K562 (cell line): ENCODE measurements at places on chromosomes 3 and 15. TPM values are rescaled to one million over a fixed set of nuclear protein-coding genes. Genes with fewer than 3 reads are reported as not detected.

The PLCB2 gene
- total RNA-seq: 11.2 and 11.6 TPM in 2 replicates

The FAM107A gene
- total RNA-seq: 0.07 TPM in 1 of 2 replicates, not detected in the other

The LEKR1 gene
- total RNA-seq: 0.98 and 1.4 TPM in 2 replicates

The MYRIP gene
- 0.07 TPM in 1 of 2 replicates, not detected in the other for total RNA-seq

The SLC9C1 gene
- not detected in 2 replicates for total RNA-seq

The LRRC31 gene
- total RNA-seq: not detected in 2 replicates

The STX19 gene
- not detected in 2 replicates for total RNA-seq

The HYAL1 gene
- 8.3 and 8.4 TPM in 2 replicates for total RNA-seq

The PRR20G gene
- not detected in 2 replicates for total RNA-seq

The FOXL2NB gene
- 10.2 TPM in 2 replicates for total RNA-seq

The SLCO2A1 gene
- 0.16 TPM in 2 replicates for total RNA-seq

GRCh38 chr3:105837143-105837740 lies 31.6 kb downstream of the CBLB start:
- DNase-seq: no peak

DNA sequence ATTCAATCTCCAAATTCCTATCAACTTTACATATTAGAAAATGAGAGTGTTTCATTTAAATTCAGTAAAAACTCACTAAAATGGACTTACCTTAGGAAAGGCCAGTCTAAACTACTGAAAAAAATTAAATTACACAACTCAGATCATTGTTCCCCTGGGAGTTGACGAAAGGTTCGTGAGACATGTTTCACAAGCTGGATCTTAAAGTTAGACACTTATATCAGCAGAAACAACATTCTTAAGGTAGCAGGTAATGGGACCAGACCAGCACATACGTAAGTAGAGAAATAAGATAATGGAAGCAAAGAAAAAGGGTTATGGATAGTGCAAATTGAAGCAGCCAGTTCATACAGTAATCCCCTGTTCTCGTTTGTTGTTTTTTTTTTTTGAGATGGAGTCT lies 8.9 kb downstream of the RFX7 start:
- DNase-seq: no peak

DNA sequence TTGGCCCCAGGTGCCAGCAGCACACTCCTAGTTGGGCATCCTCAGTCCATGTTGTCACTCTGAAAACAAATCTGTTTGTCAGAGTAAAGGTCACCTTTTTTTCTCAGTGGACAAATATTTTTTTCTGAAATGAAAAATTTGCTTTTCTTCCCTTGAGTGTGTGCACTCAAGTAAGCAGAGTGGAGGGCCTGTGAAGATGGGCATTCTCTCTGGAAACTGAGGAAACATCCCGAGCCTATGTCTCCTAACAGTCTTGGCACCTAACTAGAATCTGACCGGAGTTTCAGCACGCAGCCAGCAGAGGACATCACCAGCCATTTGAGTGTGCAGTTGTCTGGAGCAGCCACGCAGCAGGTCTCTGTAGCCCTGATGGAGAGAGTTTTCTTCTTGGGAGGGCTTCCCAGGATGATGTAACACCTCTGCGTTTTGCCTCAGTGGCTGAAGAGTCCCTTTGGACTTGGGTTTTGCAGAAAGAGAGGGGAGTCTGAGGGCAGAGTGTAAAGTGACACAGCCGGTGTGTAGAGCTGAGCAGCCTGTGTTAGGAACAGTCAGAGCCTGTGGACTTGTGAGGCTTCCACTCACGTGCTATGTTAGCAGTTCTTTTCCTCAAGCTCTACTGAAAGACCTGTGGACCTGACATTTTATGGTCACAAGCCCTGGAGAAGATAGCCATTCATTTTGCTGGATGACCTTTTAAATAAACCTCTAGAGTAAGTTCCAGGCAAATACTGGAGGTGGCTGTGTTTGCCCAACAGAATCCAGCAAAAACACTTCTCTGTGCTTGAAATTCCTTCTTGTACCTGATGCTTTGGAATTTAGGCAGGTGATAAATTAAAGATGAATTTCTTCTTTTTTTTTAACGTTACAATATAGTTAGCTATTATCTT lies 51.6 kb downstream of the ABHD2 start:
- DNase-seq: no peak

DNA sequence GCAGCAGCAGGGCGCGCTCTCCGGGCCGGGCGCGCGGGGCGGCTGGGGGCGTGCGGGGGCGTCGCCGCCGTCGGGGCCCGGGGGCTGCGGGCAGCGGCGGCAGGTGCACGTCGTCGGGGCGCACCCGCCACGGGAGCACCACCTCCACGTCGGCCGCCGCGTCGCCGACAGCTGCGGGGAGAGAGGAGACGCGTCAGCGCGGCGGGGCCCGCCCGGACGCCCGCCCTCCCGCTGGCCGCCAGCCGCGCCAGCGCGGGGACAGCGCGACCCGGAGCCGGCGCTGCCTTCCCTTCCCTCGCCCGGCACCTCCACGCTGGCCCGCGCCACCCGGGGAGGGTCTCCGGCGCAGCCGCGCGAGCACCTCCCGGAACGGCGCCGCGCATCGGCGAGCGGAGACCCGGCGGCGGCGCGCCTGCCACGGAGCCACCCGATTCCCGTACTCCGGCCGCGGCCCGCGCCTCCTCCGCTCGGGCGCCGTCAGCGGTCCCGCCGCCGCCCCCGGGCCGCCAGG lies 481 bp downstream of the ADAMTS17 start:
- DNase-seq: no peak

DNA sequence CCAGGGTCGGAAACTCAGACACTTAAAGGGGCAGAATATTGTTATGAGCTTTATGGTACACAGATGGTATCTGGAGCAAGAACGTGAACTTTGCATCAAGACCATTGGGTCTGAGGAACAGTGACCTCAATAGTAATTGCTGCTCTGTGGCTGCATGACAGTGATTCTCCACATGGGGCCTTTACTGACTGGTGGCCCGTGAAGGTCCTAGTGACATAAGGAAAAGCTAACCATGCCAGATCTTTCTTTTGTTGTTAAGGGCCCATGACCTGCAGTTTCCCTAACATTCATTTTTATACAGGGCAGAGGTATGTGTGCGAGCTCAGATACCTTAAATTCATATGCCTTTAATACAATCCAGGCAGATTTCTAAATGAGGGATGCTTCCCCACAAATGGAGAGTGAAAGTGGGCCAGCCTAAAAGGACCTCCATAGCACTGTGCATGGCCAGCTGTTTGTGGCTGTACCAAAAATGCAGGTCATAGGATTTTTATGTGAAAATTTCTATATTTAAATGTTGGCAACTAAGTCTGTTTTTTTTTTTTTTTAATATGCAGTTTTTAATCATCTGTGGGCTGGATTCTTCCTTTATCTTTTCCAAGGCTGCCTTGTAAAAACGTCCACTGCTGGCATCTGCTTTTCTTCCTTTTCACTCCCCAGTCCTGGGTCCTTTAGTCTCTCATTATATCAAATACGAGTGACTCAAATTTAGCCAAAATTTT lies 188.0 kb upstream of the IL12A start:
- DNase-seq: no peak

- no peak for DNase-seq
These were observed 1.4 kb downstream of the IGF1R start for GRCh38 chr15:98649472-98650416.

GRCh38 chr15:51200792-51201191 lies 106.1 kb upstream of the TNFAIP8L3 start:
- DNase-seq: no peak

DNA sequence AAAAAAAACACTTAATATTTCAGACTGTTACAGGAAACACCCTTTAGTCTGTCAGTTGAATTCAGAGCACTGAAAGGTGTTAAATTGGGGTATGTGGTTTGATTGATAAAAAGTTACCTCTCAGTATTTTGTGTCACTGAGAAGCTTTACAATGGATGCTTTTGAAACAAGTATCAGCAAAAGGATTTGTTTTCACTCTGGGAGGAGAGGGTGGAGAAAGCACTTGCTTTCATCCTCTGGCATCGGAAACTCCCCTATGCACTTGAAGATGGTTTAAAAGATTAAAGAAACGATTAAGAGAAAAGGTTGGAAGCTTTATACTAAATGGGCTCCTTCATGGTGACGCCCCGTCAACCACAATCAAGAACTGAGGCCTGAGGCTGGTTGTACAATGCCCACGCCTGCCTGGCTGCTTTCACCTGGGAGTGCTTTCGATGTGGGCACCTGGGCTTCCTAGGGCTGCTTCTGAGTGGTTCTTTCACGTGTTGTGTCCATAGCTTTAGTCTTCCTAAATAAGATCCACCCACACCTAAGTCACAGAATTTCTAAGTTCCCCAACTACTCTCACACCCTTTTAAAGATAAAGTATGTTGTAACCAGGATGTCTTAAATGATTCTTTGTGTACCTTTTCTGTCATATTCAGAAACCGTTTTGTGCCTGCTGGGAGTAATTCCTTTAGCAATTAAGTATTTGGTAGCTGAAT lies 17.9 kb downstream of the TMEM43 start:
- DNase-seq: no peak

DNA sequence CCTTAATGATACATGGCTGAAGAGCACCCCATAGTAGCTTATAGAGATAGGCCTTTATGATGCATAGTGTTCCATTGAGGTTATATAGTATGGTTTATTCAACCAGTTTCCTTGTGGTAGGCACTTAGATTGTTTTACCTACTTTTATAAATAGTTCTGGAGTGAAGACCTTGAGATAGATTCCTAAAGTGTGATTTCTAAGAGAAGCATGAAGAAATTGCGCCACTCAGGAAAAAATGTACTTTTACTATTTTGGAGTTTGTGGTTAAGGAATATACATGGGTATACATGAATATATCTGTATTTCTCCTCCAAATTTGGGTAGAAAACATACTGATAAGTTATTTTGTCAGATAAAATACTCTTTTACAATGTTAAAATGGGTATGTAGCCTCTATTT lies 70.5 kb downstream of the CHD2 start:
- DNase-seq: no peak

- DNase-seq: no peak
These were observed 398.4 kb upstream of the TBL1XR1 start for GRCh38 chr3:177595530-177596188.

GRCh38 chr15:61075741-61076140 lies 153.4 kb downstream of the RORA start:
- DNase-seq: no peak

DNA sequence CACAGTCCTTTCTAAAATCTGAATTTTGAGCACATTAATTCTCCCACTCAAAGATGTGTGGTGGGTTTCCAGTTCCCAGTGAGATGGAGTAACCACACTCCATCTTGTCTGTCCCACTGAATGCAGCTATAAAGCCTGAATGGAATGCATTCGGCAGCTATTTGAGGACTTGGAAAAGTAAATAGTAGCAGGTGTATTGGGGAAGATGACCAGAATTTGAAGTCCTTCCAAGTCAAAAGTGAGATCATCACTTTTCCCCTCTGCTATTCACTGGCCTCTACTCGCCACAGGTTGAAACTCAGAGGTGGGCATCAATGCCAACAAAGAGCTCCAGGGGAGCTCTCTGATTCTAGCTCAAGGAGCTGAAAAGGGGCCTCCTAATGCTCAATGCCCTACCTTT lies 8.1 kb upstream of the GNB5 start:
- no peak for DNase-seq

DNA sequence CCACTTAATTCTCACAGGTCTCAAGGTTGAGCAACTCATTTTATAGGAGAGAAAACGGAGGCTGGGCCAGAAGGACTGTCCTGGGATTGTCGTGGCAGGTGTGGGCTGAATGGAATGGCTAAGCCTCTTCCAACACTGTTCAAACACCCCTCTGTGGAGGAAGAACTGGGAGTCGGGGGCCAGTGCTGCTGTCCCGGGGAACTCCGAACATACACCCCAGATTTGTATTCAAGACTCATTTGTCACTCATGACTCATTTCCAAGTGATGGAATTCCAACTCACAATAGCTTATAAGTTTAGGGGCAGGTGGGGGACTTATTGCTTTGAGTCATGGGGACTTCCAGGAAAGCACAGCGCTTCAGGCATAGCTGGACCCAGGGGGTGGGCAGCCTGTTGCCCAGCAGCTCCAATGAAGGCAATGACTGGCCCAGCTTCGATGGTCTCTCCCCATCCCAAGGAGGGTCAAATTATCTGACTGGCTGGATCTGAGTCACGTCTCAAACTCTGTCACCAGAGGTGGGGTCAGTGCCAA lies 72.5 kb downstream of the TM2D3 start:
- no peak for DNase-seq
